Subcutaneous preadipocyte (primary cell): ENCODE measurements at places on chromosomes 12 and 14. TPM values are rescaled to one million over a fixed set of nuclear protein-coding genes. Genes with fewer than 3 reads are reported as not detected.

The C3AR1 gene
- under 0.01 and 0.20 TPM in 2 replicates for total RNA-seq

The VASH1 gene
- total RNA-seq, result 1.8 and 2.5 TPM in 2 replicates

The SPX gene
- under 0.01 and 0.98 TPM in 2 replicates for total RNA-seq

The PLD4 gene
- under 0.01 TPM in 2 replicates for total RNA-seq

The LRP6 gene
- total RNA-seq, result 18.7 and 35.0 TPM in 2 replicates

The MYF5 gene
- total RNA-seq, result not detected in 2 replicates

The ASCL1 gene
- not detected in 2 replicates for total RNA-seq

The RPGRIP1 gene
- not detected in 2 replicates for total RNA-seq

The LAG3 gene
- total RNA-seq, result not detected in 2 replicates

The VWF gene
- total RNA-seq, result 1.2 and 1.5 TPM in 2 replicates

The C14orf39 gene
- 0.20 TPM in 1 of 2 replicates, not detected in the other for total RNA-seq

The USP44 gene
- total RNA-seq, result 0.73 and 0.78 TPM in 2 replicates
